ENCODE measurements at places on chromosomes 16 and 17.

- DNase-seq: no peak
Measured at GRCh38 chr17:38620551-38621277, 15.0 kb upstream of the SRCIN1 start.

DNA sequence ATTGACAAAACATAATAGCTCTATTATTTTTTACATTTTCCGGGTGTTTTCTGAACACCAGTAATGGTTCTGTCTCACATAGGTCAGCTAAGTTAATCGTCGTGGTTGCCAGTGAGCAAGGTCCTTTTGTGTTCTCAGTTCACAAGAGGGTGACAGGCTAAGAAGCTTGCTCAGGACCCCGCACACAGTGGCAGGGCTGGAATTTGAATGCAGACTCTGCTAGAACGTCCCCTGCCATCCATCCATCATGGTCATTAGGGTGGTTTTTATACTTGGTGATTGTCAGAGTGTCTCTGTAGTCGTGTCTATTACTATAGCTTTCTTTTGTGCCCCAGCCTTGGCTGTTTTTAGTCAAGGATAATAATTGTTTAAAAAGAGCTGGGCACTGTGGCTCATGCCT is 176.2 kb downstream of the SNX29 start:
- no peak for DNase-seq

GRCh38 chr17:32253117-32253611 is 12.5 kb upstream of the RHBDL3 start:
- no peak for DNase-seq

GRCh38 chr17:7557775-7558543 is 591 bp upstream of the TNFSF13 start:
- peak; percentile 87 for DNase-seq

GRCh38 chr16:57070424-57070823 is 22.0 kb upstream of the CPNE2 start:
- DNase-seq: no peak
